GM06990 (cell line): ENCODE measurements at places on chromosomes 13 and 19.

DNA sequence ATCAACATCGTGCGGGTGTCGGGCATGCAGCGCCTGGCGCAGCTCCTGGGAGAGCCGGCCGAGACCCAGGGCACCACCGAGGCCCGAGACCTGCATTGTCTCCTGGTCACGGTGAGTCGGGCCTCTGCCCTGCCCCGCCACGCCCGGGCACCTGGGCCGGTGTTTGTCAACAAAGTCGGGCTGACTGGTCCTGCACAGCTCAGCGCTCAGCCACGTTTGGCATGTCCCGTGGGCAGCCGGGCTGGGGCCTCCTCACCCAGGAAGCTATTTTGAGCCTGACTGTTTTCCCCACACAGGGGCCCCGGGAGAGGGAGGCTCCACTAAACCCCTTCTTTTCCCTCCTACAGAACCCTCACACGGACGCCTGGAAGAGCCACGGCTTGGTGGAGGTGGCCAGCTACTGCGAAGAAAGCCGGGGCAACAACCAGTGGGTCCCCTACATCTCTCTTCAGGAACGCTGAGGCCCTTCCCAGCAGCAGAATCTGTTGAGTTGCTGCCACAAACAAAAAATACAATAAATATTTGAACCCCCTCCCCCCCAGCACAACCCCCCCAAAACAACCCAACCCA is 1.3 kb downstream of the GADD45B start:
- no peak for DNase-seq

DNA sequence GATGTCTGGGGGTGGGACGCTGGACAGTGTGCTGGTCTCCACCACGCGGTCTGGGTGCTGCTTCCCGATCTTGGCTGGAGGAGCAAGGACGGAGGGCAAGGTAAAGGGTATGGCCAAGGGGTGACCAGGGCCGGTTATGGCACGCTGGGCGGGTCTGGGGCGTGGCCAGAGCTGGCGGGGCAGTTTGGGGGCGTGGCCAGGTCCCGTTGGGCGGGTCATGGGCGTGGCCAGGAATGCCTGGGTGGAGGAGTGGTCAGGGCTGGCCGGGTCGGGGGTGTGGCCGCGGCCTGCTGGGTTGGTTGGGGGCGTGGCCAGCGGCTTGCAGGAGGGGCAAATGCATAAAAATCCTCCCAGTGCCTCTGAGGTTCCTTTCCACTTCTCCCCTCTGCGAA is 19.2 kb downstream of the GPX4 start:
- DNase-seq = peak; percentile 79

DNA sequence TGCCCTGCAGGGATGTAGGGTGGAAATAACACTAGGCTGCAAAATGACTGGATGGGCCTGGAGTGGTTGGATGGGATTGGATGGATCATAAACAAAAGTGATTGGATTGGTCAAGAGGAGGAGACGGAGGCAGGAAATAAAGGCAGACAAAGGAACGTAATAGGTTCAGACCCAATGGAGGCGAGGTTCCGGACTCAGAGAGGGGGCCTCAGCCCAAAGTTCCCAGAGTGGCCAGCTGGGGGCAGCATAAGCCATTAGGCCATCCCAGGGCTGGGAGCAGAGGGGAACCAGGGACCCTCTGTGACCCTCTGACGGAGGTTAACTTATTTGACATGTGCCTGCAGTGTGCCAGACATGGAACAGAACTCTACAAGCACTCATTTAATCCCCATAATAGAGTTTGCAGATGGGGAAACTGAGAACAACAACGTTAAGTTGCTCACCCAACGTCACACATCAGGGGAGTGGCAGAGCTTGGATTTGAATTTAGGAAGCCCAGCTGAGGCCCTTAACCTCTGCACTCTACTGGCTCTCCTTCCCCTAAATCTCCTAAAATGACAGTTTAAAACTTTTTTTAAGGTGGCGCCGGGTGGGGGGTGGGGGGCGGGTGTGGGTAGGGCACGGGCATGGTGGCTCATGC is 15.3 kb upstream of the MAP1S start:
- DNase-seq = no peak

GRCh38 chr13:50519866-50520265 is 323.6 kb downstream of the DLEU7 start:
- no peak for DNase-seq

GRCh38 chr13:71882120-71882519 is 15.1 kb upstream of the DACH1 start:
- DNase-seq = no peak

DNA sequence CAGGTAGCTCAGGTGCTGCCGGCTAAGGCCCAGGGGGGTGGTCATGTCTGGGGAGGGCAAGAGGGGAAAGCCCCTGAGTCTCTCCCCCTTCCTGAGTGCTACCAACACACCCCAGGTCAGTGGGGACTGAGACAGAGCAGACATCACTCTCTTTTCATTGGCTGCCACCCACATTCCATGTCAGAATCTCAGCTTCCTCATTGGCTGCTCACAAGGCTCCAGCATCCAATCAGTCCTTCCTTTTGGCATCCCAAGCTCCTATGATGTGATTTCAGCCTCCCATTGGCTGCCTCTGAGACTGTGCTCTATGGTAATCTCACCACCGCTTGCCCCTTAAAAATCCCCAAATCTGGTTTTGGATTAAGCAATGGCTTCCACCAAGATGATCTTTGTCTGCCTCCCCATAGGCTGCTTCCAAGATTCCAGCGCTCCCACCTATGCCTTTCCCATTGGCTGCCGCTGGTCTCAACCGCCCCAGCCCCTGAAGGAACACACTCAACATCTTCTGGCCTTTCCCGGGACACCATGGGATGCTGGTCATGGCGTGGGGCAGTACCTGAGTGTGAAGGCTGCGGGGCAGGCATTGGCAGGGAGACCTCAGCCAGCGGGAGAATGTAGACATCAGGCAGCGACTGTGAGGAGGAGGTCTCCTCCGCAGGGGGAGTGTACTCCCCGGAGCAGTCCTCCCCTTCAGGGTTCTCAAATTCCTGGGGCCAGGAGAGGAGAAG is 2.0 kb downstream of the LMTK3 start:
- DNase-seq = no peak

- DNase-seq = no peak
Measured at GRCh38 chr13:40522282-40522681, 144.2 kb downstream of the FOXO1 start.

DNA sequence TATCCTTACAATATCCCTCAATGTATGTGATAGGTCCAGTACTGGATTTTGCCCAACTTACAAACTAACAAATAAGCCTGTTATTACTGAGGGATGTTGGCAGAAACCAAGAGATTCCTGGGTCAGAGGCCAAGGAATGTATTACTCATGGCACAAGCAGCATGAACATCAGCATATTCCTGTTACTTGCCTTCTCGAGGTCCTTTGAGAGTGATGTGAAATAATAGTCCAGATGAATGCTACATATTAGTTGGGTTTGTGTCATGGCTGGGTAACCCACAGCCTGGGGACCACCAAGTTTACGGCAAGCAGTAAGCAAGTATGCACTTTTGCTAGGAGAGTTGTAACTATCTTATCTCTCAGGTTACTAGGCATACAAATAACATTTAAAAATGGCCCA is 384.5 kb upstream of the GPC6 start:
- DNase-seq = no peak

DNA sequence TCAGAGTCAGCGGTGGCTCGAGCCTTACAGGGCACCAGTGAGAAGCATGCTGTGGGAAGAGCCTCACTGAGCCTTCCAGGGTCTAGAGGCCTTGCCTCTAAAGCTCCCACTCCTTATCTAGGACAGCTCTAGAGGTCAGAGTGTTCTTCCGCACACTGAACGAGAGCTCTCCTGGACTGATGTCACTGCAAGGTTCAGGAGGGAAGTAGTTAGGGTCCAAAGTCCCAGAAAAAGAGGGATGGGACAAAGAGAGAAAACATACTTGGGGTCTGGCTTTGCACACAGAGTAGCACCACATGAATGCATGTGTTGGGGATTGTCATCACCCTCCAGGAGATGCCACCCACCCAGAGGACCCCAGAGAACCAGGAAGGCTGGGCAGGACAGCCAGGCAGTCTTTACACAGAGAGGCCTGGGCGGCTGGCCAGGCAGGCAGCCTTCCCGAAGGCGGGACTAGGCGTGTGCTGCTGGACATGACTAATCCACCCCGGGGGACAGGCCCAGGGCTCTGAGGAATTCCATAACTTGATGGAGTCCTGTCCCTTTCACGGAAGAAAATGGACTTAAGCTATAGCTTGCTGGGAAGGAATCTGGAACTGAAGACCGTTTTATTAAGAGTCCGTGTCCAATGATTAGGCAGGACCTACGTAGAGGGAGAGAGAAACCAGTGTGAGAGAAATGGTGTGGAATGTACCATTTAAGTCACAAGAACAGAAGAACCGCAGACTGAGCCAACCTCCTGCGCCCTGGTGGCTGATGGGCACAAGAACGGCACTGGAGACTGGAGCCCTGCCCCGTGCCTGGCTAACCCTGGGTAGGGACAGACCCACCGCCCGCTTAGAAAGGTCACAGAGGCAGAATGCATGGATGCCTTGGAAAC is 16.6 kb upstream of the EPHX3 start:
- no peak for DNase-seq

GRCh38 chr19:7295912-7296536 is 1.8 kb upstream of the INSR start:
- DNase-seq = no peak
